Epithelial cell of prostate (primary cell): ENCODE measurements at places on chromosomes 7 and 10.

DNA sequence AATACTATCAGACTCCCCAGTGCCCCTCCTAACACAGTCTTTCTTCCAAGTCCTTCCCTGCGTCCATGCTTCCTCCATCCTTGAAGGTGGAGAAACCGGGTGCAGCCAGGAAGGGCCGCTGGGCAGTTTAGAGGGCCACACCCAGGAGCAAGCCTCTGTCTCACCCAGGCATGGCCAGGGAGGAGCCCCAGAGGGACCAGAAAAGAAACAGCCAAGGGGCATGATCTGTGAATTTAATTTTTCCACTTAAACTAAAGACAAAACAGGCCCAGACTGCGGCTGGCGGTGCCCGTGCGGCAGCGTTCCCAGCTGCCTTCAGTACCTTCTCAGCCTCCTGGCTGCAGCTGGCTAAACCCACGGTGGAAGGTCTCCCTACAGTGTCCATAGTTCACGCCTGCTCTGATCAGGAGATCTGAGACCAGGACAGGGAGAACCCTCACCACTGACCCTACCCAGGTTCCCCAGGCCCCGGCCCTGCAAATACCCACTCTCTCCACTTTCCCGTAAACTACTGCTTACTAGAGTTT lies 12.9 kb downstream of the UNCX start:
- no peak for DNase-seq

- no peak for DNase-seq
Observed at GRCh38 chr10:17586821-17587234, 30.3 kb downstream of the HACD1 start.

DNA sequence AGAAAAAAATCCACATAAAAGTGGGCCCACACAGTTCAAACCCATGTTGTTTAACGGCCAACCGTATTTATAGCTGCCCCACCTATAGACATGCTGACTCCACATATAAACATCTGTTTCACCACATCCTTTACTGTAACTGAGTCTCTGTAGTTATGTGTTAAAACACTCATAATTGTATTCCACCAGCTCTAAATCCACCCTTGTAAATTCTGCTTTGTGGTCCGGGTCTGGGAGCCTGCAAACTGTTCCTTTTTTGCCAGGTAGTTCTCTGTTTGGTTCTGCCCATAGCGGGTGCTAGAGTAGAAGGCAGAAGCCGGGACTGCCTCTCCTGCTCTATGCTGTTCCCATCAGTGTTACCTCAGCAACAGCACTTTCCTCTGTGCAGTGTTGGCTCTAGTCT lies 20.2 kb upstream of the FHIP2A start:
- DNase-seq: no peak

- no peak for DNase-seq
Observed at GRCh38 chr10:112753961-112754411, 196.1 kb upstream of the TCF7L2 start.

- no peak for DNase-seq
Observed at GRCh38 chr7:130947792-130948580, 214.0 kb upstream of the KLF14 start.

DNA sequence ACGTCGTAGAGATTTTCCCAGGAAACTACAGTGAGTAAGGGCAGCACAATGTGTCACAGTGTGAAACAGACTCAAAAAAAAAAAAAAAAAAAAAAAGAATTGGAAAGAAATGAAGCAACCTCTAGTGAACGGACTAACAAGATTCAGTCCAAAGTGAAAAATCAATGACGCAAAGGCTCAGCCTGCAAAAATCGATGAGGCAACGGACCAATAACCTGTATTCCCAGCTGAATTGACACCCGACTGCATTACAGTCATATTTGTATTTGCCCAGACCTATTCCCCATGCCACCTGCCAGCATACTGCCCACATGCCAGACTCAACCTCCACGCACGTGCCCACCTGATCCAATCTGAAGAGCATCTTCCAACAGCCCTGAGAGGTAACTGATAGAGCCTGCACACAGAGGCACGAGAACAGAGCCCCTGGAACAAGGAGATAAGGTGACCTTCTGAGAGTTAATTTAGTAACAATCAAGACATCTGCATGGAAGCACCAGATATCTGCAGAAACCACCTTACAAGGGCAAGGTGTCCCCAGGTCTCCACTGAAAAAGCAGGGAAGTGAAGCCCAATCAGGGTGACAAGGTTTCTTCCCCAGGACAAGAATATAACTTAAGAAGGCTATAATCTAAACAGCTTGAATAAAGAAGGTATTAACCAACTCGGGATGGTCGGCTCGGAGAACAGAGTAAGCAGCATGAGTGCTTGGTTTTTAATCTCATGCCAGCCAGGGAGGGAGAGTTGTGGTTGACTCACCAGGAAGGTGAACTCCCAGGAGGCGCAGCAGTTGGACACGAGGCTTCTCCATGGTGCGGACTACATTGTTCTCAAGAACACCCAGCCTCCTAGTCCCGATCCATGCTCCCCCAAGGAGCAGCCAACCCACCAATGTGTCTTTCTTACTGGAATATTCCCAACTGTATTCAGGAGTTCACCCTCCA lies 48.5 kb downstream of the PLXNA4 start:
- DNase-seq: no peak

DNA sequence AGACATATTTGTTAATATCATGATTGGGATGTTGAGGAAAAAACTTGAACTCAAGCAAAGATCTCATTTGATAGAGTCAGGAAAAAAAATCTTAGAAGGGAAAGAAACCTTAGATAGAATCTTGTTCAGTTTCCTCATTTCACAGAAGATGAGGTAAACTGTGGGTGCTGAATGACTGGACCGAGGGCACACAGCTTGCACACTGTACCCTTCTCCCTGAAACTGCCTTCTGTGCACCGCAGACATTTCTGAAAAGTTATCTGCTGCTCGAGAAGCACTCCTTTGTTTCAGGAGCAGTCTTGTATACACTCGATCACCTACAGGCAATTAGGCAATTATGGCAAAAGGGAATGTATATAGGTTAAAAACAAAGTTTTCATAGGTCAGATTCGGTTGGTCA lies 167.4 kb downstream of the SKAP2 start:
- DNase-seq: no peak

DNA sequence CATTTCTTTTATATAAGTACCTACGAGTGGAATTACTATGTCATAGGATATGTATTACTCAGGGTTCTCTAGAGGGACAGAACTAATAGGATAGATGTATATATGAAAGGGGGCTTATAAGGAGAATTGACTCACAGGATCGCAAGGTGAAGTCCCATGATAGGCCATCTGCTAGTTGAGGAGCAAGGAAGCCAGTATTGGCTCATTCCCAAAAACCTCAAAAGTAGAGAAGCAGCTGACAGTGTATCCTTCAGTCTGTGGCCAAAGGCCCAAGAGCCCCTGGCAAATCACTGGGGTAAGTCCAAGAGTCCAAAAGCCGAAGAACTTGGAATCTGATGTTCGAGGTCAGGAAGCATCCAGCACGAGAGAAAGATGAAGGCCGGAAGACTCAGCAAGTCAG lies 59.8 kb downstream of the GALNT17 start:
- no peak for DNase-seq

- DNase-seq: peak; percentile 43
Observed at GRCh38 chr10:35372329-35372728, 36.0 kb downstream of the CCNY start.

- no peak for DNase-seq
Observed at GRCh38 chr7:37046531-37047079, 322.3 kb upstream of the AOAH start.

DNA sequence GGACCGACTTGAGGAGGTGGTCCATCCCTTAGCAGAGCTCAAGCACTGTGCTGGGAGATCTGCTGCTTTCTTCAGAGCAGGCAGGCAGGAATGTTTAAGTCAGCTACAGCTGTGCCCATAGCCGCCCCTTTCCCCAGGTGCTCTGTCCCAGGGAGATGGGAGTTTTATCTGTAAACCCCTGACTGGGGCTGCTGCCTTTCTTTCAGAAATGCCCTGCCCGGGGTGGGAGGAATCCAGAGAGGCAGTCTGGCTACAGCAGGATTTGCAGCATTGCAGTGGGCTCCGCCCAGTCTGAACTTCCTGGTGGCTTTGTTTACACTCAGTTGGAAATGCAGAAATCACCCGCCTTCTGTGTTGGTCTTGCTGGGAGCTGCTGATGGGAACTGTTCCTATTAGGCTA lies 51.2 kb upstream of the SEMA3A start:
- DNase-seq: no peak
